Hepatocyte (in vitro differentiated cells): ENCODE measurements at places on chromosomes 16 and 17.
A peak's percentile ranks its signal among the peaks of the same experiment; 100 is the strongest.

DNA sequence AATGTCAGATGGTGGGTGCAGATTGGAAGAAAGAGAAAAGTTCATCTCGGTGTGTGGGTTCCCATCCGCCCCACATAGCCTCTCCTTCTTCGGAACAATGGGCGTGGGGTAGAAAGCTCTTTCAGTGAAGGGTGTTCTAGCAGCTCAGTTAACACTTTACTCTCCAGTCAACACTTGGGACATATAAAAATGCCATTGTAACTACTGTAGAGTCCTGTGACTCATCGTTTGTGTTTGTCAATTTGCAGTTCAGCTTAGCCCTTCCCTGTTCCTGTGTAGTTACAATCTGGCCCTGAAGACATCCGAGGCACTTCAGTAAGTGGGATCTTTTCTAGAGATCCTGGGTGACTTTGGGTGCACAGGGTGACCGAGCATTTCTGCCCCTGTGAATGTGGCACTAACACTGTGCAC is 11.5 kb upstream of the CLEC18C start:
- no peaks in the 10 kb centered on the region for H3K36me3 ChIP-seq
- H3K4me1 ChIP-seq, result peaks cover 7% of the 10 kb centered on the region
- no peaks in the 10 kb centered on the region for H3K27me3 ChIP-seq
- peak; percentile 69 for DNase-seq
- H3K27ac ChIP-seq, result peak overlapping the region; percentile 49

DNA sequence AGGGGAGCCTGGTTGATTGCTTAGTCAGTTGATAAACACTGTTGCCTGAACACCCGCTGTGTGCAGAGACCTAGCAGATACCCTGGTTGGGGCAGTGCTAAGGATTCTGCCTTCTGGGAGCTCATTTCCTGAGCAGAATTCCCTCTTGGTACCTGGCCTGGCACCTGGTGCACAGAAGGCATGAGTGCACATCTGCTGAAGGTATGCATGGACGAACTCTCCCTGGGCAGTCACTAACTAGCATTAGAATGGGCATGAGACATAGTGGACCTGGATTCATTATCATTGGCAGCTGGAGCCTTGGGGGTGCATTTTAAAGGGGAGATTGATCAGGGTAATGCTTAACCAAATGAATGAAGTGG is 13.1 kb downstream of the ADCY7 start:
- H3K36me3 ChIP-seq, result no peaks in the 10 kb centered on the region
- peaks cover 2% of the 10 kb centered on the region for H3K4me1 ChIP-seq
- H3K27me3 ChIP-seq, result no peaks in the 10 kb centered on the region
- no peak overlapping the region for H3K4me3 ChIP-seq

DNA sequence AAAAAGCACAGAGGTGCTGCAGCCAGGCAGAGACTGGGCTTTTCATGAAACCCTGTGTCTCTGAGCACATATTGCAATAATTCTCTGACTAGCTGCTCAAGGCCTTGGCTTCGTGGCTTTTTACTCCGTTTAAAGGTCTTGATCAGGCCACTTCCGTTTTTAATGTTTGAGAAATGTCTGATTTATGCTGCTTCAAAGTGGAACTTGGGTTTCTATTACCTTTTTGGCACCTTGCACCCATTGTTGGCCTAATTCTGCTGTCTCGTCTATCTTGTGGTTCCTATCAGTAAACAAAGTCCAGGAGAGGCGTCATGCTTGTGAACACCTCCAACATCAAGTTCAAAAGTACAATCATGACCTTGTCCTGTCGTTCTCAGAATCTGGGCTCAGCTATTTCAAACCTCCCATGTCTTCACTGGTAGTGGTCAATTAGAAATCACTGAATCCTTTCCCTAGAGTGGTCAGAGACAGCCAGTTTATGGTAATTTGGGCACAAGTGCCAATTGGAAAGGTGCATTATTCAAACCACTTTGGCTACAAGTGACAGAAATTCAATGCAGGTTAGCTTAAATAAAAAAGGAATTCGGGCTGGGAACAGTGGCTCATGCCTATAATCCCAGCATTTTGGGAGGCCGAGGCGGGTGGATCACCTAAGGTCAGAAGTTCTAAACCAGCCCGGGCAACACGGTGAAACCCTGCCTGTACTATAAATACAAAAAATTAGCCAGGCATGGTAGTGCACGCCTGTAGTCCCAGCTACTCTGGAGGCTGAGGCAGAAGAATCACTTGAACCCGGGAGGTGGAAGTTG is 33.3 kb upstream of the METTL9 start:
- DNase-seq, result peak; percentile 64
- H3K27ac ChIP-seq, result peak overlapping the region; percentile 10
- no peaks in the 10 kb centered on the region for H3K27me3 ChIP-seq
- no peaks in the 10 kb centered on the region for H3K36me3 ChIP-seq

GRCh38 chr17:699345-699744 is 15.3 kb downstream of the VPS53 start:
- no peak overlapping the region for H3K27ac ChIP-seq
- H3K4me1 ChIP-seq, result no peaks in the 10 kb centered on the region
- no peaks in the 10 kb centered on the region for H3K36me3 ChIP-seq
- peak; percentile 19 for DNase-seq

DNA sequence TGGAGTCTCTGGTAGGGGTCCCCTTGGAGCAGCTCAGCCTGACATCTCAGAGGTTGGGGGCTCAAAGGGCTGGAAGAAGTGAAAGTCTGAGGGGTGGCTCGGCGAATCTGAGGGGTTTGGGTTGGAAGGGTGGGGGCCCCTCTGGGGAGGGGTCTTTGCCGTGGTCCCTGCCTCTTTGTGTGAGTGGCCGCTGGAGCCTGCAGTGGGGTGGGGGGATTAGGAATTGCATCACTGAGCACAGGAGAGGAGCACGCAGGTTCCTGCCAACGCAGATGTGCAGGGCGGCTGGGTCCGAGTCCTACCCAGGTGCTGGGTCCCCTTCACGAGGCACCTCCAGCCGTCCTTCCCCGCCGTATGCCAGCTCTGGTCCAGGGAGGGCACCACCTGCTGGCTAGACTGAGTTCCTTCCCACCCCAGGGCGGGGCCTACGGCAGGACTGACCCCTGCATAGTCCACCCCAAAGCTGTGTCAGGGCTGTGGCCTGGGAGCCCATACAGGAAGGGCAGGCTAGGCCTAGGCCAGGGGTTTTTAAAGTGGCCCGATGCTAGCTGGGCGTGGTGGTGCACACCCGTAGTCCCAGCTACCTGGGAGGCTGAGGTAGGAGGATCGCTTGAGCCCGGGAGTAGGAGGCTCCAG is 9.9 kb downstream of the FMNL1 start:
- DNase-seq, result no peak
- no peak overlapping the region for H3K4me3 ChIP-seq
- H3K27ac ChIP-seq, result no peak overlapping the region
- H3K36me3 ChIP-seq, result no peaks in the 10 kb centered on the region
- H3K4me1 ChIP-seq, result peaks cover 13% of the 10 kb centered on the region

GRCh38 chr16:28237754-28238357 is 26.1 kb upstream of the XPO6 start:
- no peak overlapping the region for H3K4me3 ChIP-seq
- no peak overlapping the region for H3K27ac ChIP-seq
- no peaks in the 10 kb centered on the region for H3K27me3 ChIP-seq
- DNase-seq, result no peak
- no peaks in the 10 kb centered on the region for H3K36me3 ChIP-seq

DNA sequence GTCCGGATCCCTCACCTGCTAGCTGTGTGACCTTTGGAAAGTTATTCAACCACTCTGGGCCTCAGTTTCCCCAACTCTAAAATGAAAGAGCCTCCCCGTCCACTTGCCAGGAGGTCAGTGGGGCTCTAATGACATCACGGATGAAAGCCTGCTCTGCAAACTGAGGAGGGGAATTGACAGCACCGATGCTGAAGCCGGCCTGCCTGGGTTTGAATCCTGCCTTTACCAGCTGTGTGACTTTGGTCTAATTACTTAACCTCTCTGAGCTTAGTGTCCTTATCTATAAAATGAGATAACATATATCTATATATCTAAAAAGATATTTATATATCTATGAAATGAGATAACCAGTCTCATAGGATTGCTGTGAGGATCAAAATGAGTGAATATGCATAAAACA is 1.9 kb downstream of the STX1B start:
- H3K4me3 ChIP-seq, result no peak overlapping the region
- DNase-seq, result no peak
- H3K27ac ChIP-seq, result no peak overlapping the region
- H3K4me1 ChIP-seq, result no peaks in the 10 kb centered on the region

DNA sequence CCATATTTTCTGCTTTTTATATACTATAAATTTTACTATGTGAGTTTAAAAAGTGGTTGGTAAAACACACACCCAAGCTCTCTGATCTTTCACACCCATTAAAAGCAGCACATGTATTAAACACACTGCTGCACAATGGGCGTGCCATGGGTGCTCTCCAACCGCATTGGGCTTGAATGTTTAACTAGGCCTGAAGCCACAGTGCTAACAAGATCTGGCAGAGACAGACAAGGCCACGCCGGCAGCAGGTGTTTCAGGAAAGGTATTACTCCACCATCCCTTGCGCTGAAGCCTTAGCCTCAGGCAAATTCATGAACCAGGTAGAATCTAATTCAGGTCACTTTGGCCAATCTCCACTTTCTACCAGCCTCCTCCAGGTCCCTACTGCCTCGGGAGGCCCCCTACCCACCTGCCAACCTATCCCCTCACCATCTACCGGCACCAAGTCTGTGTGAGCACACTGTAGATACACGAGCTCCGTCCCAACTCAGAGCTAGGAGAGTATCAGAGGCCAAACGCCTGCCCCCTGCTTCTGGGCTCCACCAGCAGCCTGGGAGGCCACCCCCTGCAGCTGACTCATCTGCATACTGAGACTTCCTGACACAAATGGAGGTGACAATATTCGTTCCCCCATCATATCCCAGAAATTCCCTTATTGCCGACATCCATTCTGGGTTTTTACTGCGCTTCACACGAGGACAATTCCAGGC is 95.0 kb downstream of the ADCY9 start:
- H3K4me1 ChIP-seq, result no peaks in the 10 kb centered on the region
- H3K27ac ChIP-seq, result peak overlapping the region; percentile 56
- no peaks in the 10 kb centered on the region for H3K36me3 ChIP-seq
- DNase-seq, result peak; percentile 63

- no peak overlapping the region for H3K4me3 ChIP-seq
- DNase-seq, result no peak
- peaks cover 4% of the 10 kb centered on the region for H3K4me1 ChIP-seq
- H3K36me3 ChIP-seq, result no peaks in the 10 kb centered on the region
- no peaks in the 10 kb centered on the region for H3K27me3 ChIP-seq
These were observed 118.9 kb downstream of the PARN start for GRCh38 chr16:14510939-14511799.

DNA sequence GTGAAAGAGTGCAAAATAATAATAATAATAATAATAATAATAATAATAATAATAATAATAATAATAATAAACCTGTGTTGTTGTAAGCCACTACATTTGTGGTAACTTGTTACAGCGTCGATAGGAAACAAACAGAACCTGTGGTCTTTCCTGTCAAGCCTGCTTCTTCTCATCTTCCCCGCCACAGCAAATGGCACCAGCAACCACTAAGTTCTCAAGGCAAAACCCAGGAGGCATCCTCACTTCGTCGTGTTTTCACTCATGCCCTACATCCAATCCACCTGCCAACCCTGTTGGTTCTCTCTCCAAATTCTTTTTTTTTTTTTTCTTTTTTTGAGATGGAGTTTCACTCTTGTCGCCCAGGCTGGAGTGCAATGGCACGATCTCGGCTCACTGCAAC is 34.2 kb downstream of the ITGAE start:
- no peaks in the 10 kb centered on the region for H3K36me3 ChIP-seq
- H3K4me1 ChIP-seq, result no peaks in the 10 kb centered on the region
- DNase-seq, result no peak
- H3K27ac ChIP-seq, result no peak overlapping the region
- no peak overlapping the region for H3K4me3 ChIP-seq

- H3K27ac ChIP-seq, result peak overlapping the region; percentile 99
- H3K4me3 ChIP-seq, result peak overlapping the region; percentile 72
- peak; percentile 83 for DNase-seq
- no peaks in the 10 kb centered on the region for H3K27me3 ChIP-seq
These were observed 569 bp upstream of the RABEP2 start for GRCh38 chr16:28925386-28926228.

- H3K4me1 ChIP-seq, result peaks cover 13% of the 10 kb centered on the region
- H3K36me3 ChIP-seq, result no peaks in the 10 kb centered on the region
- no peak overlapping the region for H3K4me3 ChIP-seq
- DNase-seq, result no peak
- H3K27me3 ChIP-seq, result peaks cover 3% of the 10 kb centered on the region
- H3K27ac ChIP-seq, result peak overlapping the region; percentile 99
These were observed 3.5 kb upstream of the CDH11 start for GRCh38 chr16:65125322-65125721.

- H3K4me1 ChIP-seq, result peaks cover 4% of the 10 kb centered on the region
- peak; percentile 69 for DNase-seq
- no peaks in the 10 kb centered on the region for H3K36me3 ChIP-seq
- H3K4me3 ChIP-seq, result peak overlapping the region; percentile 46
These were observed 855 bp downstream of the TUFM start for GRCh38 chr16:28845293-28845692.

DNA sequence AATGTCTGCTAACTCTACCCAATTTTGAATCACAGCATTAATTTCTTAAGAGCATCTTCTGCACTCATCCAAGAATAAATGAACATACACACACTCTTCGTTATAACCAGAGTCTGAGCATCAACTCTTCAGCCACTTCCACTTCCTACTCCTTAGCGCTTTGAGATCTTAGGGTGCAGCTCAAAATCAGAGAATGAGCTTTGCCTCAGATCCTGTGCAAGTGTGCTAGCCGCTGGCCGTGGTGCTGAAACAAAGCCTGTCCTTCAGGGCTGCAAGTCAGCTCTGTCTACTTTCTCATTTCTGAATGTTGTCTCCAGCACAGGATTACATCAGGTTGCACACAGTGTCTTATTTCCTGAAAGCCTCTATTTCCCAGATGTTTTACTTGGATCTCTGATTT is 165.4 kb downstream of the AIPL1 start:
- no peaks in the 10 kb centered on the region for H3K4me1 ChIP-seq
- H3K27me3 ChIP-seq, result no peaks in the 10 kb centered on the region
- H3K4me3 ChIP-seq, result no peak overlapping the region

- peaks cover 64% of the 10 kb centered on the region for H3K4me1 ChIP-seq
- H3K36me3 ChIP-seq, result no peaks in the 10 kb centered on the region
- no peaks in the 10 kb centered on the region for H3K27me3 ChIP-seq
- H3K27ac ChIP-seq, result peak overlapping the region; percentile 86
- no peak overlapping the region for H3K4me3 ChIP-seq
- no peak for DNase-seq
These were observed 29.5 kb upstream of the GSE1 start for GRCh38 chr16:85583491-85584181.

GRCh38 chr16:87897521-87898505 is 28.5 kb upstream of the SLC7A5 start:
- H3K27ac ChIP-seq, result no peak overlapping the region
- no peak for DNase-seq
- no peaks in the 10 kb centered on the region for H3K4me1 ChIP-seq
- H3K27me3 ChIP-seq, result no peaks in the 10 kb centered on the region
- no peaks in the 10 kb centered on the region for H3K36me3 ChIP-seq

- H3K36me3 ChIP-seq, result no peaks in the 10 kb centered on the region
- no peak overlapping the region for H3K4me3 ChIP-seq
- no peaks in the 10 kb centered on the region for H3K27me3 ChIP-seq
- peak; percentile 94 for DNase-seq
- peaks cover 5% of the 10 kb centered on the region for H3K4me1 ChIP-seq
- H3K27ac ChIP-seq, result no peak overlapping the region
These were observed 6.6 kb upstream of the SMARCD2 start for GRCh38 chr17:63848834-63849689.

- DNase-seq, result no peak
- no peak overlapping the region for H3K27ac ChIP-seq
- no peaks in the 10 kb centered on the region for H3K4me1 ChIP-seq
- H3K27me3 ChIP-seq, result no peaks in the 10 kb centered on the region
- H3K36me3 ChIP-seq, result no peaks in the 10 kb centered on the region
- no peak overlapping the region for H3K4me3 ChIP-seq
These were observed 24.5 kb upstream of the MILR1 start for GRCh38 chr17:64424324-64424849.

GRCh38 chr16:22186517-22186916 is 19.6 kb upstream of the EEF2K start:
- H3K27me3 ChIP-seq, result no peaks in the 10 kb centered on the region
- H3K4me1 ChIP-seq, result peaks cover 11% of the 10 kb centered on the region
- H3K36me3 ChIP-seq, result no peaks in the 10 kb centered on the region
- H3K27ac ChIP-seq, result no peak overlapping the region
